ENCODE measurements at places on chromosomes 7 and 10.
A peak's percentile ranks its signal among the peaks of the same experiment; 100 is the strongest.

DNA sequence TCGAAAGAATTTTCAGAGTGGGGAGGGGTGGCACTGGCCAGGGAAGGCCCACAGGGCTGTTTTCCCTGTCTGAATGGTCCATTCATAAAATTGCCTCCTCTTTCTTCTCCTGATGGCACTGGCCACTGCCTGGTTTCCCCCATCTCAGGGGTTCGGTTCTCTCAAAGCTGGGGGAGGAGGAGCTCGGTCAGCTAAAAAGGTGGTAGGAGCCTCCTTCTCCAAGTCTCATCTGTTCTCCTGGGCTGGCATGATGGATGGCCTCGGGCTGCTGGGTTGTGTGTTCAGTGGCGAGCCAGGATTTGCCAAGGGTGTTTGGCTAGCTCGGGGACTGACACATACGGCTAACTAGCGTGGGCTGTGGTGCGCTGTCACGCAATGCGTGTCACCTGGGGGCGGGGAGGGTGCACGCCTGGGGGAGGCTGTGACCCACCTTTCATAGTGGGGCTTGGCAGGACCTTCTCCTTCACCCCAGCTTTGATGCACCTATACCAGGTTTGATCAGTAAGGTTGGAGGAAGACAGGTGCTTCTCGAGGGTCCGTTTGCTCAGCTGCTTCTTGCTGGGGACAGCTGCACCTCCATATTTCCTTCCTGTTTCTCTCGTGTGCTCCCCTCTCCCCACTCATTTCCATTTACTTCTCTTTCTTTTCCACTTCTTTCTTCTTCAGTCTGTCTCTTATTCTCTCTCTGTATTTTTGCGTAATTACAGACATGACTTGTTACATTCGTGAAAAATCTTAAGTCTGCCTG lies 36.3 kb downstream of the RBM20 start:
- no peak for DNase-seq

DNA sequence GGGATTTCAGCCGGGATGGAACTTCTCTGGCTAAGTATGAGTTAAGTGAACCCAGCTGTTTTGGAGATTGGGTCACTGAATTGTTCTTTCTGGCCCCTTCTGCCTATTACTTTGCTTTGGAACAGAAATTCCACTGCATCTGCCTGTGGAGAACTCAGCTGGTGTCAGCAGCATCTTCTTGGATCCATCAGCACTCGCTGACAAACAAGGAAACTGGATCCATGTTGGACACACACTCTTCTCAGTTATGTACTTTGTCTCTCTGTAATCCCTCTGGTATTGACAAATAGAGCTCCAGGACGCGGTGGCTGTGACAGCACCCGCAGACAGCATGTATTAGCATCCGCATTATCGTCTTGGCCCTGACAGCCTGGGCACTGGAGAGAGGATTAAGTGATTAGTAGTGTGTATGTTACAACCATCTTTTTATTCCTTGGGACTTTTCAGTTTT lies 73.0 kb upstream of the BMPER start:
- DNase-seq: no peak

- no peak for DNase-seq
These were observed 122.4 kb upstream of the PPP2R2D start for GRCh38 chr10:131778385-131778784.

GRCh38 chr7:99029466-99030435 lies 114.2 kb downstream of the SMURF1 start:
- DNase-seq: no peak

- no peak for DNase-seq
These were observed 2.2 kb downstream of the KLHL7 start for GRCh38 chr7:23107781-23108180.

DNA sequence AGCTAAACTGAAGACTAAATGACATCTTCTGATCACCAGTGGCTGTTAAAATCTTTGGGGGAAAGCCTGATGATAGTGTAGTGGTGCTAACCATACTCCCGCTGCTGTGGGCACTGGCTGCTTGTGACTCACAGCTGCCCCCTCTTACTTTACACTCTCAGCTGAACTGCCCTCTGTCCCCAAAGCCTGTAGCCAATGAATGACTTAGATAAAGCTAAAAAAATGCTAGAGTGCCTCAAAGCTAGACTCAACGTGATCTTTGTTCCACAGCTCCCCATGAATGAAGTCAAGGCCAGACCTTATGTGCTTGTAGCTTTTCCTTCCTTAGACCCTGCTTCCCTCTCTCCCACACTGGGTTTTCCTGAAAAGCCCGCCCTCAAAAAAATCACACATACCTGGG lies 6.5 kb downstream of the ZC3HAV1L start:
- no peak for DNase-seq

DNA sequence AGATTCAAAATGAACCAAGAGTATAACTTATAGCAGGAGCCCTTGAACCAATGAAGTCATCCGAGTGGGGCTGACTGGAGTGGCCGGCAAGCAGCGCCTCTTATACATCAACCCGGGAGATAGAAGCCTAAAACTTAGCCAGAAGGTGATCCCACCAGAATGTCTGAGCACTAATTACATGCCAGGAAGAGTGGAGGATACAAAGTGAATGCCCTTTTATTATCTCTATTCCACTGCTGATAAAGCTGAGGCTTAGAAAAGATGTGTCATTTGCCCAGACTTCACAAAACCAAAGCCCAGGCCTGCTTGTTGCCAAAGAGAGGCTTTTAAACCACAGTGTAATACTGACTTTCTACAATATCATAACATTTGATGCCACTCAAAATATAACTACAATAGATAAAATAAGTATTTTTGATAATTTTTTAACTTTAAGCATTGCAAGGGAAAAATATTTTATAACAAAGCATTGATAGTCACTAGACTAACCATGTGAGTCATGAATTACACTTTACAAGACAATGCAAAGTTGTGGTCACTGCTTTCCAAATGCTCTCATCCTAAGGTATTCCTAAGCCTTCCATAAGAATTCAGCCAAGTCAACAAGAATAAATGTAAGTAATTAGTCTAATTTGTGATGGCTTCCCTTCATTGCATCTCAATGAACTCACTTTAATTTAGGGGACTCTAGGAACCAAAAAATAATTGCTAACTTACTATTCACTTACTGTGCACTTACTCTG lies 58.6 kb upstream of the ARID5B start:
- DNase-seq: no peak

- DNase-seq: peak; percentile 66
These were observed 25.2 kb downstream of the FOXK1 start for GRCh38 chr7:4707217-4707741.

- peak; percentile 41 for DNase-seq
These were observed 58.6 kb upstream of the LOXL4 start for GRCh38 chr10:98326621-98327027.

DNA sequence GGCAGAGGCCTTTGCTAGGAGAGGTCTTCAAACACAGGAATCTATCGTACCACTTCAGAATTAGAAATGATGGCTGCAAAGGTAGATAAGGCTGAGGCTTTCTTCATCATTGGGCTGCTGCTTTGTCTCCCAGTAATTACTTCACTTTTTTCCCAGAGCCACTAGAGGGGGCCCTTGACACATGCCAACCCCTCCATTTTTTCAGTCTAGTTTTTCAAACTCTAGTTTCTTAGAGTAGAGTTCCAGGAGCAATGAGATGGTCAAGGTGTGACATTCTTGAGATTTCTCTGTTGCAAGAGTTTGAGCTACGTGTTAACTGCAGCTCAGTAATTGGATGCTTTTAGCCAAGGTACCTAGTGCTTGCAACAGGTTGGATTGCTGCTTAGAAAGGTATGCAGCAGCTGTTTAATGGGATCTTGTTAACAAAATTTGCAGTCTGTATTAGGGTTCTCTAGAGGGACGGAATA lies 33.8 kb upstream of the RBM20 start:
- DNase-seq: peak; percentile 43

DNA sequence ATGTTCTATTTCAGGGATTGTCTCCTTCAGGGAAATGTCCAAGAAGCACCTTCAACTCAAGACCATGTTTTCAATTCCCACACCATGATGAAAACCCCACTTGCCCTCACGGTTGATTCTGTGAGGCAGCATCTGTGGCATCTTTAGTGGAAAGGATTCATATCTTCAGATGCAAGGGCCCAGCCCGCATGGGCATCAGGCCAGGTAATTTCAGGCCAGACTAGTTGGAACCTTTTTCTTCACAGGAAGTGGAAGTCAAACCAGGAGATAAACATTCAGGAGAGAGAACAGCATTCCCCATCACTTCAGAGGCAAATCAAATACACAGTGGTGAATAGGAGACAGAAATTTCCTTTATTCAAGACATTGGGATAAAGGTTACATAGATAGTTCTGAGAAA lies 88.8 kb downstream of the JCAD start:
- DNase-seq: no peak

DNA sequence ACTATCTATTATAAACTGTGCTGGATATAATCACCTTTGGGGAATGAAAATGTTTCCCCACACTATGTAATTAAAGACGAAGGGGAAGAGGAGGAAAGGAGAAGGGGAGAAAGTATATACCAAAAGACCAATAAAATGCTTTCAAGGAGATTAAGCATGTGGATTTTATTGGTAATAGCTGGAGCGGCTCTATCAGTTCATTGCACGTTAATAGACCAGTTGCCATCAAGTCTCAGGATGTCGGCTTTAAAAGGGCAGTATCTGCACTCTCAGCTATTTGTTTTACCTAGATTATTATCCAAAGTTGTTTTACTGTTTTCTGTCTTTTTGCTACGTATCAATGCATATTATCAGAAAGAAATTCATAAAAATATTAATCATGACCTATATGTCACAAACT lies 9.0 kb downstream of the ETV1 start:
- DNase-seq: no peak

DNA sequence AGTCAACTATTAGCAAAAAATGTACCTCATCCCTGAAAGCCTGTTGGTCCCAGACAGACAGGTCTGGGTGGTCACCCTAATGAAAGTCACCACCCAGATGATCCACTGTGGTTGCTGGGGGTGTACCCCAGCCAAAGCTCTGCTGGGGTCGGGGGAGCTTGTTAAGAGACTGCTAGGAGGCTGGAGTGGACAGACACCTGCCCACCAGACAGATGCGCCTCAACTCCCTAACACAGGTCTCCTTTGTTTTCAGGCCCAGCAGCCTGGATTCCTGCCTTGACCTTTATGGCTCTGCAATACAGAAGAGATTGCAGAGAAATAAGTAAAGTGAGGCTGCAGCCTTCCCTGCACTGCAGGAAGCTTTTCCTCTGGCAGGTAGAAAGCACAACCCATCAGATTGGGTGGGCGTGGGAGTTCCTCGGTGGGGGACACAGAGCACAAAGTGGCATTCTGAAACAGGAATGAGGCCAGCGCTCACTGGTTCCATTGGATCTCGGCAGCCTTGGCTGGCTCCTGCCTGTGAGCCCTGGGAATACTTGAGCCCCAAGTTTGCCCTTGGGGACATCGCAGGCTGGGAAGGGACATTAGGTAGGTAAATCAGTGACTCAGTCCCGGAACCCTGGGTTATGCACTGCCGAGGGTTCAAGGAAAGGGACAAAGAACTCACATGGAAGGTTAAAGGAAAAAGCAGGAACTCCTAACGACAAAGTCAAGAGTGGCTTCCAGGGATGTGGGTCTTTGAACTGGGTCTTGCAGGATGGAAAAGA lies 18.0 kb upstream of the ZNF488 start:
- no peak for DNase-seq

DNA sequence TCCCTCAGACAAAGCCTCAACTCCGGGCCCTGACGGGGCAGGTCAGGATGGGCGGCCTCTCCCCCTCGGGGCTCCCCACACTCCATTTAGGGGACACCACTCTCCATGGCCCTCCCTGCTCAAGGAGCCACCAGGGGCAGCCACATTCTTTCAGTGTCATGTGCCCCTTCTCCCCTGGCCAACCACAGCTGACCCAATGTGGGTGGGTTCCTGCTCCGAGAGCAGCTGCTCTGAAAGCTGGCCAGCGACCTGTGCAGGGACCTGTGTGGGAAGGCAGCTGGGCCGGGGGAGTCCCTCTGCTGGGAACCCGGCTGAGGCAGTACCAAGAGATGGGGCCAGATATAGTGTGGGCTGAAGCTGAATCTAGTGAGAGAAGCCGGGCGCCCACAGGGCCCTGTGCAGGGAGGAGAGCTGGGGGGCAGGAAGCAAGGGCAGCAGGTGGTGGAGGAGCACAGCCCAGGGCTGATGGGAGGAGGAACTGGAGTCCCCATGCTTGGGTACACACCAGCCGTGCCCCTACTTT lies 40.6 kb upstream of the NPFFR1 start:
- peak; percentile 39 for DNase-seq

- no peak for DNase-seq
These were observed 529.8 kb downstream of the GALNT17 start for GRCh38 chr7:71661671-71662224.

DNA sequence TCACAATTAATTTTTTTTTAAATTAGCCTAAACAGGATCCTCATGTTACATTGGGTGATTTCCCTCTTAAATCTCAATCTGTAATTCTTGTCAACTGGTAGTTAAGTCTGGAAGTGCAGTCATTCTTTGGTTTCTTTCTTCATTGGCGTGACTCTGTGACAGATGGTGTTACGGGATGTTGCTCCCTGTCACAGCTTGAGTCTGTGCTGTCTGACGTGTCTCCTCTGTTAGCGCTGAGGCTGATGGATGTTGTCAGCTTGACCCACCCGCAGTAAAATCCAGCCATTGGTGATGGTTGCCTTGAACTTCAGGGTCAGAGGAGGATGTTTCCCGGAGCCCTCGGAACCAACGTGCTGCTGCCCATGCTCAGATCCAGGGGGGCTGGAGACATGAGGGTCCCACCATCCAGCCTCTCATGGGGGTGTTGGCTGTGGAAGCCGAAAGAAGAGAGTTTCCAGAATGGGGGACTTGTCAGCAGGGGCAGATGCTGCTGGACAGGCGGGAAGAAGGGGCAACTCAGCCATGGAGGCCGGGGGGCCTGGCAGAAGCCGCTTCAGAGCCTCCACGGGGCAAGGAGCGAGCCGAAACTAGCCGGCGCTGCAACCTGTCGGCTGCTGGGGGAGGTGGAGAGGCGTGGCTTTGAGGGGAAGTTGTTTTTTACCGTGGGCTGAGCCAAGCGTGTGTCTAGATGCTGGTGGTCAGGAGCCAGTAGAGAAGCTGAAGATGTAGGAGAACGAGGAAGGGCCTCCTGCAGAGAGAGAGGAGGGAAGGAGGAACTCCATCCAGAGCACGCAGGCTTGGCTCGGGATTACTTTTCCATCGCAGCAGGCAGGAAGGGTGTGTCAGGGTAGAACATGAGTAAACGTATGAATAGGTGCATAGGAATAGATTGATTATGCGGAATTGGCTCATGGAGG lies 3.5 kb downstream of the SUN1 start:
- no peak for DNase-seq
